ENCODE measurements at places on chromosomes 6 and 20. TPM values are rescaled to one million over a fixed set of nuclear protein-coding genes. Genes with fewer than 3 reads are reported as not detected.

The IFT52 gene
- total RNA-seq = 24.2 TPM

The TREML2 gene
- total RNA-seq = not detected

GRCh38 chr20:21109144-21109543 lies 3.0 kb upstream of the LINC00237 start:
- no peak overlapping the region for H3K27ac ChIP-seq
- DNase-seq = peak; percentile 7
- H3K4me3 ChIP-seq = no peak overlapping the region

GRCh38 chr6:16781348-16782169 lies 20.3 kb upstream of the ATXN1 start:
- no peak overlapping the region for H3K27ac ChIP-seq
- no peaks in the 10 kb centered on the region for H3K4me1 ChIP-seq
- H3K4me3 ChIP-seq = no peak overlapping the region
- H3K27me3 ChIP-seq = no peaks in the 10 kb centered on the region
- H3K36me3 ChIP-seq = no peaks in the 10 kb centered on the region

- no peak overlapping the region for H3K27ac ChIP-seq
- DNase-seq = peak; percentile 14
- H3K27me3 ChIP-seq = no peaks in the 10 kb centered on the region
- H3K36me3 ChIP-seq = no peaks in the 10 kb centered on the region
Measured at GRCh38 chr6:16548121-16548520, 213.1 kb downstream of the ATXN1 start.

GRCh38 chr6:120320481-120321162 lies 971.1 kb upstream of the MAN1A1 start:
- H3K4me3 ChIP-seq = peak overlapping the region; percentile 41
- DNase-seq = no peak
- H3K36me3 ChIP-seq = no peaks in the 10 kb centered on the region
- H3K27me3 ChIP-seq = no peaks in the 10 kb centered on the region
- H3K4me1 ChIP-seq = no peaks in the 10 kb centered on the region

- peaks cover 38% of the 10 kb centered on the region for H3K4me1 ChIP-seq
- peak overlapping the region; percentile 39 for H3K4me3 ChIP-seq
- DNase-seq = peak; percentile 73
- peaks cover 5% of the 10 kb centered on the region for H3K36me3 ChIP-seq
- H3K27me3 ChIP-seq = no peaks in the 10 kb centered on the region
- peak overlapping the region; percentile 35 for H3K27ac ChIP-seq
Measured at GRCh38 chr6:111478749-111479148, 4.3 kb downstream of the REV3L start.

DNA sequence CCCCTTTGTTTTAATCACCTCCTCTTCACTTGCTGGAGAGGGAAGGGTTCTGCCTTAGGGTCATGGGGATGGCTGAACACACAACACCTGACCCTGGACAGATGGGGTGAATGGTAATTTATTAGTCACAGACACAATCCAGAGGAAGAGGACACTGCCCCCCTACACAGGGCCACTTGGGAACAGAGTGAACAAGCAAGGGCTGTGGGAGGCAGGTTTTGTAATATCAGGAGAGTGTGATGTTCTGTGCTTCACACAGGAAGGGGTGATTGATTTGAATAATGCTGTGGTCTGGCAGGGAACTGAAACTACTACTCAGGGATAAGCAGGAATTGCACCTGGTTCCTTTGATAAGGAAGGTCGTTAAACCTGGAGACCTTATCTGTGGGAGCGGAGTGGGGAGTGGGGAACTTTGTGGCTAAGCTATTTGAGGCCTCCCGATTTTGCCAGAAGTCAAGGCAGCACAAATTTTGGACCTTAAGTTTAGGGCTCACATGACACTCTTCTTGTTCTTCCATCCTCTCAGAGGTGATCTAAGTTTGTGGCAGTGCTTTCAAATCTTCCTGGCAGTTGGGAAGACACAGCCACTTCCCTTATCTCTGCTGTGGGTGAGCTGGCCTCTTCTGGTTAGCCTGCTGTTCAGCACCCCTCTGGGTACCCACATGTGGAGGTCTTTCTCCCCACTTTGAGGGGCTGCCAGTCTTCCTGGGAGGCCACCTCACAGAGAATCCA lies 77.8 kb downstream of the CD164 start:
- H3K4me3 ChIP-seq = no peak overlapping the region
- peak; percentile 3 for DNase-seq
- H3K36me3 ChIP-seq = no peaks in the 10 kb centered on the region
- no peaks in the 10 kb centered on the region for H3K4me1 ChIP-seq
- no peak overlapping the region for H3K27ac ChIP-seq
- H3K27me3 ChIP-seq = no peaks in the 10 kb centered on the region

- H3K36me3 ChIP-seq = no peaks in the 10 kb centered on the region
- no peak overlapping the region for H3K4me3 ChIP-seq
- H3K27ac ChIP-seq = no peak overlapping the region
- H3K27me3 ChIP-seq = no peaks in the 10 kb centered on the region
- DNase-seq = peak; percentile 17
- peaks cover 6% of the 10 kb centered on the region for H3K4me1 ChIP-seq
Measured at GRCh38 chr6:83270971-83271719, 78.0 kb downstream of the RWDD2A start.

- H3K4me1 ChIP-seq = peaks cover 10% of the 10 kb centered on the region
- peak overlapping the region; percentile 78 for H3K27ac ChIP-seq
- no peak overlapping the region for H3K4me3 ChIP-seq
Measured at GRCh38 chr6:37369321-37370201, 15.8 kb downstream of the RNF8 start.

Data from MCF 10A (cell line).